Naive thymus-derived CD4-positive, alpha-beta T cell (primary cell): ENCODE measurements at places on chromosomes 13 and 19.

GRCh38 chr13:114143806-114144605 is 11.6 kb upstream of the RASA3 start:
- no peak for DNase-seq

GRCh38 chr19:39502640-39503417 is 4.1 kb downstream of the DLL3 start:
- peak; percentile 82 for DNase-seq

DNA sequence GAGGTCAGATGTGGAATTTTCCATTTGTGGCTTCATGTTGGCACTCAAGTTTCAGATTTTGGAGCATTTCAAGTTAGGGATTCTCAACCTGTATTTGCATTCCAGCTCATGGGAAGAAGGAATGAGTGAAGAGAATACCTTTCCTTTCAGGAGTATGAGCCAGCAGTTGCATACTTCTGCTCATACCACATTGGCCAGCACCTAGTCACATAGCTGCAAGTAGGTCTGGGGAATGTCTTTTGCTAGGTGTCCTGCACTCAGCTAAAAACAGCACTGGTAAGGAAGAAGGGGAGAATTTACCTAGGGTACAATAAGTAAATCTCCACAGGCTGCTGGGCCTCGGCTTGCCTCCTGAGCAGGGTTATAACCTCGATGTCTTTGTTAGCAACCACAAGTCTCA is 24.6 kb upstream of the ATP8A2 start:
- DNase-seq, result no peak

DNA sequence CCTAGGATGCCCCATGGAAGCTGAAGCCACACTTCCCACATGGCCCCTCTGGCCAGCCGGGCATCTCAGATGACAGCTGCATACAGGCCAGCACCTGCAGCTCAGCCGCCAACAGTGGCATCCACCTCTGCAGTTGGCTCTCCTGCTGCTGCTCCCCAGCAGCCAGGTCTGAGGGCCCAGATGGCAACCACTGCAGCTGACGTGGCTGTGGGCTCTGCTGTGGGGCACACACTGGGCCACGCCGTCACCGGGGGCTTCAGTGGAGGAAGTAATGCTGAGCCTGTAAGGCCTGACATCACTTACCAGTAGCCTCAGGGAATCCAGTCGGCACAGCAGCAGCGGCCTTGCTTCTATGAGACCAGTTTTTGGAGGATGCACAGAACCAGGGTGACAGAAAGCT is 45.3 kb upstream of the LSM14A start:
- DNase-seq, result no peak

DNA sequence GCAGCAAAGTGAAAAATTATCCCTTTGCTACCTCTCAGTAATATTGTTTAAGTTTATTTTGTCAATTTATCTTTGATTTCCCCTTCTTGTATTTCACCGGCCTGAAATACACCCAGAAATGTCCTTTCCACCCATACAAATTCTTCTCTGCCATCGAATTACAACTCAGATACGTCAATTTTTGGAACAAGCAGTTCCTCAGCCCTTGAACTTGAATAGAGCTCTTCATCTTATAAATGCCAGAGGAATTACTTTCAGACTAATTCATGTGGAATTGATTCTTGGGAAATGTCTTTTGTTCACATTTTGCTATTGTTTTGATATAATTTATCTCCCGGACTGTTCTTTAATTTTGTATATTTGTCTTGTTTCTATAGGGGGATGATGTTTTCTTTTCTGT is 1359.3 kb upstream of the MIR17HG start:
- no peak for DNase-seq

- DNase-seq, result peak; percentile 72
Measured at GRCh38 chr19:53877361-53877766, 4.6 kb upstream of the PRKCG start.

DNA sequence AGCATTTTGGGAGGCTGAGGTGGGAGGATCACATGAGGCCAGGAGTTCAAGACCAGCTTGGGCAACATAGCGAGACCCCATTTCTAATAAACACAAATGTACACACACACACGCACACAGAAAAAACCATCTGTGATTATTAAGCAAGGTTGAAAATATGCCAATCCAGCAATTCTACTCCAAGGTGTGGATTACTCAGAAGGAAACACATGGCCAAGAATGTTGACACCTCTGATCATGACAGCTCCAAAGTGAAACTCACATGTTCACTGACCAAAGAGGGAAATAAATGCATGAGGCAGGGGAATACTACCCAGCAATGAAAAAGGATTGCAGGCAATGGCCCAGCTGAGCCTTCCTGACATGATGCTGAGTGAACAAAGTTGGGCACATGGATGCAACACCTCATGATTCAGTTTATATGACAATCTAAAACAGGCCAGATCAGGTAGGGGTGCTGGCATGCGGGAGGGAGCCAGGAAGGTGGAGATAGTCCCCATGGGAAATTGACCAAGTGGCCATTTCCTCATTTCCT is 4.4 kb downstream of the DOCK6 start:
- DNase-seq, result no peak

DNA sequence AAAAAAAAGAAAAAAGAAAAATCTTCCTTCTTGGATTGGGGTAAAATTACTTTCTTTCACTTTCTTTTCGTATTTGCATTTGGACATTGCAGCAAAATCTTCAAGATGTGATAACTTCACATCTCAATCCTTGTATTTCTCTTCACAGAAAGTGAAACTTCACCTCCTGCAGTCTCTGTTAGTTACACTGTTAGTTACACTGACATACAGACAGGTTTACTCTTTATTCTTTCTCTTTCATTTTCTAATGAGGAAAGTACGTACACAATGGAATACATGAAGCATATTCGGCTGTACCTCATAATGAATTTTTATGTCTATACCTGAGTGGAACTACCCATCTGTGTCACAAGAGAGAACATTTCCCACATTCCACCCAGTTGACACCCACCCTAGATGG is 459.1 kb upstream of the GPC6 start:
- DNase-seq, result no peak

DNA sequence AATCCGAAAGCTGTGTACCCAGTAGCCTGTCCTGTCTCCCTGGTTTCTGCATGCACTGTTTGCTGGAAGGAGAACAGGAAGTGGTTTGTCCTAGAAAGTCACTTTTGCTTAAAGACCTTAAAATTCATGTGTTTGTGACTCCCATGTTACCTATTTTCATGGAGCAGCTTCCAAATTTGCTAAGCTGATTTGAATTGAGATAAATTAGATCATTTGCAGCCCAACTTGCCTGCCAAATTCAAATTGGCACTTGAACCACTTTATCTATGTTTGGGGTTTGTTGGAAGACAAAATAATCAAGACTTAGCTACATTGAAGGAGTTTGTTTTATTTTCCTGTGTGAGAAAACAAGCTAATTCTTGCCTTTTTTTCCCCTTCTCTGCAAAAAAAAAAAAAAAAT is 532.5 kb downstream of the DIAPH3 start:
- DNase-seq, result no peak

DNA sequence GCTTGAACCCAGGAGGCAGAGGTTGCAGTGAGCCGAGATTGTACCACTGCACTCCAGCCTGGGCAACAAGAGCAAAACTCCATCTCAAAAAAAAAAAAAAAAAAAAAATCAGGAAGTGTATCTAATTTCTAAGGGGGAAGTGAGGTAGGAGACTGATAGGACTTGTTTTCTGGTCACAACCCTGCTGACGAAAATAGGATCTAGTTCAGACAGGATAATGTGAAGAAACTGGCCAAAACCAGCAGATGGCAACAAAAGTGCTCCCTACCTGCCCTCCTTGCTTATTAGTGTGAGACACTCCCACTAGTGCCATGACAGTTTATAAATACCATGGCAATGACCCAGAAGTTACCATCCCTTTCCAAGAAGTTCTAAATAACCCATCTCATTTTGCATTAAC is 36.0 kb upstream of the KPNA3 start:
- no peak for DNase-seq

- DNase-seq, result no peak
Measured at GRCh38 chr19:492091-492531, 4.2 kb upstream of the MADCAM1 start.

- no peak for DNase-seq
Measured at GRCh38 chr13:20049558-20050473, 91.3 kb downstream of the ZMYM2 start.

DNA sequence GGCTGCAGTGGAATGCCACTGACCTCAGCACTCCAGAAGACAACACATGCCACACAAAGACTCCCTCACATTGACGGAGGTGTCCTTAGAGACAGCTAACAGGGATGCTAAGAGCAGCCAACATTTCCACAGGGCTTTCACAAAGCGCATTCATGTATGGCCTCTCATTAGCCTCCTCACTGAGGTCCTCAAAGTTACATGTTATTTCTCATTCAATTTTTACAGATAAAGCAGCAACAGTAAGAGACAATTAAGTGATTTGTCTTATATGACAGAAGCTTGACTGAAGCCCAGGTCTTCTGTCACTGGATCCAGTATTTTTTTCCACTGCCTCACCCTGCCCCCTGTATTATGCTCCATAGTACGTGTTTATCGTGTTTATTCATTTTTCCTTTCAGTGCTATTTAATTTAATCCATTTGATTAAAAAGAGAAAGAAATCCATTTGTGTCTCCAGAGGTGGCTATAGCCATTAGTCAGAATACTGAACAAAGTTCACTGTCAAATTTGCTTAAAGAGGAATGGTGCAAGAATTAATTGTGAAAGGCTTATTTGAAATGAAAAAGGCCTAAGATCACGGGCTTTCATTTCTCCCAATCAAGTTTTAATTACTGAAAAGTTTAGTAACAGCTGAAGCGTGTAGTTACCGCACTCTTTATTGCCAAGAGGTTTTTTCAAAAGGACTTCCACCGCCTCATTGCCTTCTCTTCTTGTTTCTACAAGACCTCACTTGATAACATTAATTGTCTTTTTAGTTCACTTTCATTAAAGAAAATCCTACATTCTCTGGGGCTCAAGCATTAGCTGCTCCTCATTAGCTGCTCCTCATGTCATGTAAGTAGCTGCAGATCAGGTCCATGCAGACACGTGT is 115.0 kb downstream of the COG6 start:
- no peak for DNase-seq
